ENCODE measurements at places on chromosomes 1 and 21. TPM values are rescaled to one million over a fixed set of nuclear protein-coding genes. Genes with fewer than 3 reads are reported as not detected.

Gene NEXN
- 0.64 TPM for total RNA-seq

Gene E2F2
- 30.4 TPM for total RNA-seq

Gene TNFSF18
- total RNA-seq, result not detected

Gene HFM1
- total RNA-seq, result not detected

Gene ORC1
- 44.2 TPM for total RNA-seq

Gene B3GALNT2
- total RNA-seq, result 16.1 TPM

Gene CD1C
- total RNA-seq, result 0.45 TPM

Gene INAVA
- total RNA-seq, result not detected

DNA sequence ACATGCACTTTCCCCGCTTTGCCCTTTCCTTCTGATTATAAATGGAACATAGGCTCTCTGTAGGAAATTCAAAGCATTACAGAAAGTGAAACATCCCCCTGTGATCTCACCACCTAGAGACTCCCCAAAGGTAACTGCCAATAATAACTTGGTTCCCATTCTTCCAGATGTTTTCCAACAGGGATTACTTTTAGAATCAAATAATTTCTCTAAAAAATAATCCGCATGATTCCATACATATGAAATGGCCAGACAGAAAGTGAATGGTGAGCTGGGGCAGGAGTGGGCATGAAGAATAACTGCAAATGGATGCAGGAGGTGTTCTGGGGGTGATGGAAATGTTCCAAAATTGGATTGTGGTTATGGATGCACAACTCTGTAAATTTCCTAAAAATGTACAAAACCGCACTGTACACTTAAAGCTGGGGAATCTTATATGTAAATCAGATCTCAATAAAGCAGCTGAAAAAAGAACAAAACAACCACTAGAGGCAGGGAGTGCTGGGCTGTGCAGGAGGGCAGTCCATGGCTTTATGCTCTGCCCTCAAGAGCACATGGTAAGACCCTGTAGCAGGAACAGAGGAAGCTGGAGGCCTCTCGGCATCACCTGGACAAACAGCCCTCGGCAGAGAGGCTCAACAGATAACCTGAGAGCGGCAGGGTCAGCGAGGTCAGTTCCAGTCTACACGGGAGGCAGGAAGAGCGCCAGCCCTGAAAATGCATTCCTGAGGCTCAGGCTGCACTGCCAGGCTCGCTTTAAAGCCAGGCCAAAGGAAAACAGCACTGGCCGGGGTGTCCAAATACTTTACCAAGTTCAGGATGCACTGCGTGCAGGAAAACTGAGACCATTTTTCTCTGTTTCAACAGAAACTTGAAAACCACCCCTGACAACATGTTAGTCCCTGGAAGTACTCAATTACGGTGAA, 39.7 kb downstream of the CAPZB start:
- DNase-seq, result no peak

DNA sequence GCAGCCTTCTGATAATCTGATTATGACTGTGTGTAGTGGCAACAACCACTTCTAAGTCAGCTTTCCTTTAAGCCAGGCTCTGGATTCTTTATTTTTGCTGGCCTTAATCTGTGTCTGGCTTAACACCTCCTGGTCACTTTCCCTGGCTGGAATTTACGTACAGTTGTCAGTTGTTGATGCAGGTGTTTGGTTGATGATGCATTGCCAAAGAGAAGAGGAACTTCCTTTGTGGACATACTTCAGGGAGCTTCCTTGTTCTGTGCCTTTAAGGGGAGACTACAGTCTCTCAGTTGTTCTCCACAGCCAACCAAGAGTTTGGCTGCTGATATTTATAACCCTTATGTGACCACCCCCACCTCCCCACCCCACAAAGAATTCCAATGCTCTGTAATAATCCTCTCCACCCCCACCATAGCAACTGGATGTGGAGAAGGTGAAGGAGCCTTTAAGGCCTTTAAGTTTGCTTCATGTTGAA, 96.0 kb upstream of the BMP8A start:
- DNase-seq, result no peak

DNA sequence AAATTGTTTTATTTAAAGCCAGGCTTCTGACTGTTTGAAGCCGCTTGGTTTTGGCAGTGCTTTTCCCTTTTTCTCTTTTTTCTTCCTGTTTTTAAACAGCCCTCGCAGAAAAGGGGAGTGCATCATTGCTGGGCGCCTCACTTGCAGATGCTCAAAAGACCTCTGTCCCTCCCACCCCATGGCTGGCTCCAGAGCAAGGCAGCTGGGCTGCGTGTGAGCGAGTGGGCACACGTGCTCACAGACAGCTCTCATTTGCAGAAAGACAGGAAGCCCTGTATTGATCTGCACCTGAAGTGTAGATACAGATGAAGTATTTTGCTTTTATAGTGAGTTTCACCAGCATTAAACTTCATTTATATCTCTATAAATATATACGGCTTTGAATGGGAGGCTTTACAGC, 8.8 kb downstream of the TNR start:
- no peak for DNase-seq

- no peak for DNase-seq
Measured at GRCh38 chr21:36210779-36211659, 54.4 kb downstream of the DOP1B start.

DNA sequence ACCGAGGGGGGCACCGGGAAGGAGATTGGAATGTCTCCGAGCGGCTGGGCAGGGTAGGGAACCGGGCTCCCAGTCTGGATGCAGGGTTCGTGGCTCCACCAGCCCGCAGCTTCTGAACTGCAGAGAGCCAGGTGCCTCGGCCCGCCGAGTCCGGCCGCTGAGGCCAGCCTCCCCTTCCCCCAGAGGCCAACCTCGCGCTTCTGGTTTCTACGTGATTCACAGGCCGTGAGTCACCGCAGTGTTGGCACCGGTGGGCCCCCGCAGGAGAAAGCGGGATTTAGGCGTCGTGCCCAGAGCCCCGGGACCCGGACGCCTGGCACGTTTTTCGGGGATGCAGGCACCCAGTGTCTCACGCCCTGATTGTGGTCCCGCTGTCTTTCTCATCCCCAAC, 458 bp downstream of the CRABP2 start:
- DNase-seq, result no peak

- peak; percentile 52 for DNase-seq
Measured at GRCh38 chr1:200873671-200874397, 1.1 kb downstream of the GPR25 start.

- DNase-seq, result no peak
Measured at GRCh38 chr1:116252785-116253184, 120.3 kb upstream of the ATP1A1 start.

- DNase-seq, result no peak
Measured at GRCh38 chr1:66239834-66240233, 294.1 kb upstream of the SGIP1 start.

DNA sequence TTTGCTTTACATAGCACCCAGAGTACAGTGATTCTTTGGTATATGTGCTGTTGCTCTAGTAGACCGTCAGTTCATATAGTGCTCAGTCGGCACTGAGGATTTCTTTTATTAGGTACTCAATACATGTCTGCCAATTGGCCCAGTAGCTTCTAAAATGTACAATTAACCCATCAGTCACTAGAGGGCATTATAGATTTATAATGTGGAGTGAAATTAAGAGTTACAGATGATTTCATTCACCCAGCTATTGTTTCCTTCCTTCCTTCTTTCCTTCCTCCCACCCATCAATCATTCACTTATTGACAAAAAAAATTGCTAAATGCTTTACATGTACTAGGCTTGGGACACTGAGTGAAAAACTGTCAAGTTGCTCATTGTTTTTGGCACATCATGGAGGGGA, 263.6 kb upstream of the USP24 start:
- DNase-seq, result no peak

- no peak for DNase-seq
Measured at GRCh38 chr1:5765997-5766913, 226.0 kb downstream of the NPHP4 start.

GRCh38 chr1:186325239-186325638, 49.8 kb downstream of the TPR start:
- DNase-seq, result peak; percentile 73

DNA sequence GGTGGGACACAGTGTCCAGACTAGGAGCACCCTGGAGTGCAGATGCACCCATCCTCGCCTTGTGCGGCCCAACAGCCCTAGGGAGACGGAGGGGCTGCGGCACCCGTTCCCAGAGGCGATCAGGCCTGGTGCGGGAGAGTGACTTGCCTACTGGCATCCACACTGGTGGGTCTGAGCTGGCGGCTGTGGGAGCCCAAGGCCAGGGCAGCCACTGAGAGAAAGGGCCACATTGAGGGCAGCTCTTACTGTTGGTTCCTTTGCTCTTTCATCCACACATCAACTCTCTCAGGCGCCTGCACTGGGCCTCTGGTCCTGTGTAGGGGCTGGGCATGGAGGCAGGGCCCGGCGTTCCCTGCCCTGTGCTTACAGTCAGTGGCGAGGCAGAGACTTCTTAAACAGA, 8.6 kb downstream of the PODN start:
- no peak for DNase-seq

- DNase-seq, result no peak
Measured at GRCh38 chr1:163168053-163168452, 34.7 kb downstream of the RGS5 start.

GRCh38 chr21:26881504-26882228, 36.5 kb upstream of the ADAMTS1 start:
- no peak for DNase-seq

GRCh38 chr1:84570436-84571149, 3.6 kb downstream of the CTBS start:
- no peak for DNase-seq

DNA sequence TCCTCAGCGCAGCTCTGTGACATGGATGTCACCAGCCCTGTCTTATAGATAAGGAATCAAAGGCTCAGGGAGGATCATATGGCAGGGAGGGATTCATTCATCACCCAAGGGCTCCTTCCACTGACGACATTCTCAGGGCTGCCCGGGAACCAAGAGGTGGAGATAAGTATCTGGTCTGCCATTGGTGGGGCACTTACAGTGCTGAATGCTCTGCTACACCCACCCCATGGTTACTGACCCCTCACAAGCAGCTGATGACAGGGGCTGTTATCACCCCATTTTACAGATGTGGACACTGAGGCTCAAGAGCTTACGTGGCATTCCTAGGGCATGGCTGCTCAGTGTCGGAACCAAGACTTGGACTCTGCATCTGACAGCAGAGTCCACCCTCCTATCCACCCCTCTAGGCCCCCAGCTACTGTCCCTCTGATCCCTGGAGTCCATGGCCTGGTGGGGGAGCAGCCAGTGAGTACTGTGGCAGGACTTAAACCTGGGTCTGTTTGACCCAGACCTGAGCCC, 155.1 kb downstream of the PTPRU start:
- DNase-seq, result no peak

GRCh38 chr1:40926441-40926840, 53.1 kb upstream of the CTPS1 start:
- no peak for DNase-seq

DNA sequence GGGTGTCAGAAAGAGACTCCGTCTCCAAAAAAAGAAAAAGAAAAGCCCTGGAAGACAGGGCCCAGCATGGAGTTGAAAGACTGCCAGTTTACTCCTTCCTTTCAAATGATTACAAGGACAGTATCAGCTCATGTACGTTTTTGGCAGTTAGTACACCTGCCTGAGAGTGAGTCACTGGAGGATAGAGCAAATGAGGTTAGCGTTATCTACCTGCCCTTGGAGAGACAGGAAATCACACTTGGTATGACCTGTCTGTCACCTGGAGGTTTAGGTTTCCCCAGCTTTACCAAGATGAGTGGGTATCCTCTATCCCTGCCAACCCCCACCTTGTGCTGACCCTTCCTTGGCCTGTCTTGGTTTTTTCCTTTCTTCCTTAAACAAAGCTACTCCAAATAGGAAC, 96.8 kb upstream of the BMP8A start:
- no peak for DNase-seq

All from activated CD4-positive, alpha-beta T cell treated with anti-CD3 and anti-CD28 coated beads, Interleukin-2, amount 10 ng/mL, durations not matched to agents 24 days and 14 days (primary cell).